Germinal center (tissue), 1 donor: ENCODE measurements at places on chromosomes 1 and 21.
A peak's percentile ranks its signal among the peaks of the same experiment; 100 is the strongest.

DNA sequence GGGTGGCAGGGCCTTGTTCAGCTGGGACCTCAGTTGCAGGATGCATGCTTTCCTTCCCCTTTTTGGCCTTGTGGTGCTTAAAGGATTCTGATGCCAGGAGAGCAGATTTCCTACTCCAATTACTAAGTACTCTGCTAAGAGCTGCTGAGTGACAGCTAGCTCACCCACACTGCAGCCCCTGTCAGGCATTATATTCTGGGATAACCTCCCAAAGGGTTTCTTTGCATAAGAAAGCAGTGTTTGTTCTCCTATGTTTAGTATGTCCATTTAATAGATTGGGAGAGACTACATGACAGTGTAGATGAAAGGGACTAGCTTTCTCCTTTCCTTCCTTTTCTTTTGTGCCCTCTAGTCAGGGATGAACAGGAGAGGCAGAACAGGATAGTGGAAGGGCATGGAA, 100.7 kb downstream of the FAM78B start:
- no peak for DNase-seq

DNA sequence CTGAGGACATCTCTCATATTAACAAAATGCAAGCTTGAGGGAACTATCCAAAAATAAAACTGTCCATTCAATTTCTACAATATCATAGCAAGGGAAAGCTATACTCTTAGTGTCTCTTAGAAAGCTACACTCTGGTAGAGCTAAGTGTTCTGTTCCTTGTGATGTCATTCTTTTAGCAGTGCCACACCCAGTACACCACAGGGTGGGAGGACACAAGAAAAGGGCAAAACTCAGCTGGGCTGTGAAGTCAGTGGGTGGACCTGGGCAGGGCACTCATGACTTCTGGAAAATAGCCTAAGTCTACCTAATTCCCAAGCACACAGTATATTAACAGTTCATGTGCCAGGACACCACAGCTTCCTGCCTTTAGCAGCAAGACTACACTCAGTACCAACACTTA, 42.2 kb upstream of the TNFSF4 start:
- DNase-seq = no peak

GRCh38 chr1:113811156-113811887, 954 bp downstream of the RSBN1 start:
- DNase-seq = peak; percentile 32

DNA sequence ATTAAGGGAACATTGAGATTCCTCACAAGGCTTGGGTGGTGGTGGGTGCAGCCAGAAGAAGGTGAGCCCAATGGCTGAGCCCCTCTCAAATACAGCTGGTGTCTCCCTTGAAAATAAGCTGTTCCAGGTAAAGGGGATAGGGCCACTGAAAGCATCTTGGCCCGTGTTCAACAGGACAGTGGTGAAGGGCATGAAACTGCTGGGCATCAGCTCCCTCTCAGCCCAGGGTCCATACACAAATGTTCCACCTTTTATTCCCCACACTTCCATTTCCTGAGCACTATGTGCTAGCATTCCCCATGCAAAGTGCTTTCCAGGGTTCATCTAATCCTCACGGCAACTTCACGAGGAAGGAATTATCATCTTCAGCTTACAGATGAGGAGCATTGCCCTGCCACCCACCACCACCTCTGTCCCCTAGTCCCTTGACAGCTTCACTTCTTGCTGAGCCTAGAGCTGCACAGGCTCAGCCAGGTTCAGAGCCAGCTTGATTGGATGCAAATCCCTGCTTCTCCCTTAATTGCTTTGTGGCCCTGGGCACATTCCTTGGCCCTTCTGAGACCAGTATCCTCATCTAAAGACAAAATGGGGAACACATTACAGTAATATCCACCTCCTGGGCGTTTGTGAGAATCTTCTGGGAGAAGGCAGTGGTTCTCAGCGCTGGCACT, 9.6 kb downstream of the TAGLN2 start:
- no peak for DNase-seq

GRCh38 chr21:35850542-35851103, 209.7 kb downstream of the SETD4 start:
- no peak for DNase-seq

- DNase-seq = no peak
Measured at GRCh38 chr1:27935721-27936120, 921 bp downstream of the SMPDL3B start.

DNA sequence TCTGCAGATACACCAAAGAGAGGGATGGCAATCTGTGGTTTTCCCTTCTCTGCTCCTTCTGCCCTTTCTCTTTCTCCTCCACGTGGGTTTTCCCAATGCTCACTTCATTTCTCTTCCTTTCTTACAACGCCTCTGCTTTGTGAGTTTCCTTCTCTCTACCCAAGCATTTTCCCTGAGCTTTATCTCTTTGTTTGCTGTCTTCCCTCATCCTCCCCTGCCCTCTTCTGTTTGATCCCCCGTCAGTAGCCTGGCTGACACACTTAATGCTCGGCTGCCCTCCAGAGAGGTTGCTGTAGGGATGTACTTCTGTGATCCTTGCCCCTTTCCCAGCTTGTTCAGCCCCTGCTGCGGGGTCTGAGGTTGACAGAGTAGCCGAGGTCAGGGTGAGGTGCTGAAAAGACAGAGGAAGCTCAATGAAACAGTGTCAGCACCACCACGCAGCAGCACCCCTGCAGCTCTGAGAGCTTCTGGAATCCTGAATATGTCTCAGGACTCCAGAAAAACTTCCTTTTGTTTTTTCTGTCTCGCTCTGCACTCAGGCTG, 6.0 kb downstream of the EDARADD start:
- no peak for DNase-seq
